ENCODE measurements at places on chromosomes 1 and 21.

- DNase-seq: no peak
Observed at GRCh38 chr1:115160728-115161127, 71.4 kb upstream of the TSPAN2 start.

DNA sequence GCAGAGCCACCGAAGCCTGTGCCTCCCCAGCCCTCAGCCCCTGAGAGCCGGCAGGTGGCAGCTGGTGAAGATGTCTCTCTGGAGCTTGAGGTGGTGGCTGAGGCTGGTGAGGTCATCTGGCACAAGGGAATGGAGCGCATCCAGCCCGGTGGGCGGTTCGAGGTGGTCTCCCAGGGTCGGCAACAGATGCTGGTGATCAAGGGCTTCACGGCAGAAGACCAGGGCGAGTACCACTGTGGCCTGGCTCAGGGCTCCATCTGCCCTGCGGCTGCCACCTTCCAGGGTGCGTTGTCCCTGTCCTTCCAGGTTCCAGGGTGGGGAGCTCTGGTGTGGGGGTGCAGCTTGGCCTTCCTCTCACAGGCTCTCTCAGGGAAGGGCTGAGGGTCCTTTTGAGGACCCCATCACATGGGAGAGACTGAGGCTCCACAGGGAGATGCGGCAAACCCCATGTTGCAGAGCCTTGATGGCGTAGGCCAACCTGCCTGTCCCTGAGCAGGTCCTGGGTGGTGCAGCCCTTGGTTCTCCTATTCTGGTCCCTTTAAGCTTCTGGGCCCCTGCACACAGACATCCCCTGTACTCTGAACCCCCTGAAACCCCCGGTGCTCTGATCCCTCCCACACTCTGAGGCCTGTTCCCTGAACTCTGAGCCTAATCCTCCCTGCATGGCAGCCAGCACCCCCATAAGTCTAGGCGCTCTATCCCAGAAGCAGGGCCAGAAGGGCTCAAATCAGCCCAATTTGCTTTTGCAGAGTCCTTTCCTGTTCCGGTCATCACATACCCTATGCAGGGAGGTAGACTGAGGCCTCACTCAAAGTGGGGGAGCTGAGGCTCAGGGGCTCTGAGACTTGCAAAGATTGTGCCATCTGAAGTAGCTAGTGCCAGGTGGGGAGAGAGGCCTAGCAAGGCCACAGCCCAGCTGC lies 88.5 kb downstream of the TRIM11 start:
- no peak for DNase-seq

DNA sequence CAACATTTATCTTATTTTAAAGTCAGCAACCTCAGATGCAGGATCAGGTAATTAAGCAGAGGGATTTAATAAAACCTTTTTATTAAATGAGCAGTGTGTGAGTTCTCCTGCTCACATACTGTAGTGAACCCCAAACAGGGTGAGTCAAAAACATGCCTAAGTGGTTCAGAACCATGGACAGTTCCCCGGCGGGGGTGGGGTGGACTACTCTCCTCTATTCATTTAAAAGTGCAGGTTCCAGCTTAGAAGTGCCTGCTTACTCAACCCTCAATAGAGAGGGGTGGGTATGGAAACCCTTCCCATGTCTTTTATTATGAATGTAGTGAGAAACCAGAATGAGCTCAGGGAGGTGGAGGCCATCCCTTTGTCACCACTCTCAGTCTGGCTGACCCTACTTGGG lies 397.9 kb downstream of the HHAT start:
- no peak for DNase-seq

DNA sequence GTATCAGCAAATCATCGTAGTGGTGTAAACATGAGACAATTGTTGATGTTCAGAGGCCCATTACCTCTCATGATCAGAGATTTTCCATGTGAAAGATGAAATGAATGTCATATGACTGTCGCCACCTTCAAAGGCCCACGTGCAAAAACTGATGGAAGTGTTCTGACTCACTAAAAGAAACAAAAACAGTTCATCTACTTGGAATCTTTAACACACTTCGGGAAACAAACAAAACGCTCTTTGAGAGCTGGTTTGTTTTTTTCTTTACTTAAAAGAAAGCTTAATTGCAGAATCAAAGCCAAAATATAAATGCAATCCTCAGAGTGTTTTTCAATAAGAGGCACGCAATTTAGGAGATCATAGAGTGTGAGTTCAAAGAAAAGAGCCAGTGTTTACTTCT lies 100.8 kb downstream of the PLPPR4 start:
- DNase-seq: no peak

- no peak for DNase-seq
Observed at GRCh38 chr1:85578321-85579295, 2.0 kb upstream of the CCN1 start.

DNA sequence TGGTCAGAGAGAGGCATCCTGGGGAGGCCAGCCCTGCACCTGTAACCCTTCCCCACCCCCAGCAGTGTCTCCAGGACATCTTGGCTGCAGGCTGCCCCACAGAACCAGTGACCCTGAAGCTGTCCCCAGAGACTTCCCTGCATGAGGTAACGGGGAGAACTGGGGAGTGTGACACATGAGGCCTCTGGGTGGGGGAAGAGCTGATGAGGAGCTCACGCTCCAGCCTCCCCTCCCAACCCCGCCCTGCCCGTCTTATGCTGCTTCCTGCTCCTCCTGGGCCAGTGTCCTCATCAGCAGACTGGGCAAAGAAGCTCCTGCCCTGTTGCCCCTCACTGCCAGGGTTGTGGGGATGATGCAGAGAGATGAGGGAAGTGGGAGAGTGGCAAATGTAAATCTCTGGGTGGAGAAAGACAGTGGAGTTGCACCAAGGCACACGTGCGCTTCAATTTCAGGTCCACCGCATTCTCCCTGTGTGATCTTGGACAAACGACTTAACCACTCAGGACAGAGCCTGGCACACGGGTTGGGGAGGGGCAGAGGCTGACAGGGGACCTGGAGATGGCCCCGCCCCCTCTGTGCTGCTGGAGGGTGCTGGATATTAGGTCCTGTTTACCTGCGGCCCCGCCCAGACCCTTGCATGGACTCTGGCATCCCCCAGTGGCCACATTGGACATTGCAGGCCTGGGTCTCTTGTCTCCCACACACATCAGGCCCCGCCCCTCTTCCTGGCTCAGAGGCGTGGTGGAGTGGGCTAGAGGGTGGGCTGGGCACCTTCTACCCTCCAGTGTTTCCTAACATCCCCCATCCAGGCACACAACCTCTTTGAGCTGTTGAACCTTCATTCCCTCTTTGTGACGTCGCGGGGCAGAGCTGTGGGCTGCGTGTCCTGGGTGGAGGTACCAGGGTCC lies 12.3 kb downstream of the CLCNKB start:
- peak; percentile 28 for DNase-seq

DNA sequence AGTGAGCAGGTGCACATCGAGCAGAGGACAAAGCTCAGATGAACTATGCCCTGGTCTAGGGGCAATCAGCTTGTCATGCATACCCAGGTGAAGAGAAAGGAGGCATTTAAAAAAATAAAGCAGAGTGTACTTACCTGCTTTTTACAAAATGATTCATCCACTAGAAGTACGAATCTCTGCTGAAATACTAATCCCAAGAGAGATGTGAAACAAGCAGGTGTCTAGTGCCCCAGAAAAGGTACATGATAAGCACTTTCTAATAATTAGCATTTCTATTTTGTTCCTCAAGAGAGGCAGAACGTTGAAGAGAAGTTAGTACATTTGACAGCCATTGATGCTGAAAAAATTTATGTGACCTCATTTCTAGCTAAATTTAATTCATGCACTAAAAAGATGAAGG lies 31.1 kb downstream of the CHODL start:
- DNase-seq: no peak

DNA sequence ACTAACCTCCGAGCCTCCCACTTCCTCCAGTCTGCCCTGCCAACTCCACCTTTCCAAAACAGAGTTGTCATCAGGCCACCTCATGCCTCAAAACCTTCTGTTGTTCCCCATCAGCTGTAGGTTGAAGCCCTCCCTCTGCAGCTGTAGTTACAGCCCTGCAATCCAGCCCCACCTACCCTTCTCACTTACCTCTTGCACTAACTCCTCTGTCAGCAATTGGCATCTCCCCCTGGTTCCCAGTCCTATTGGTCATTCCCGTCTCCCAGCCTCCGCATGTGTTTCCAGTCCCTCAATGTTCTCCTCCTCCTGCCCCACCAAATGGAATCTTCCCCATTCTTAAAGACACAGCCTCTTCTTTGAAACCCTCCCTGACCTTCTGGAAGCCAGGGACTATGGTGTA lies 100.1 kb upstream of the GCLM start:
- no peak for DNase-seq

- no peak for DNase-seq
Observed at GRCh38 chr1:206916000-206916709, 5.6 kb downstream of the FCMR start.

- no peak for DNase-seq
Observed at GRCh38 chr1:205519541-205520131, 15.2 kb downstream of the CDK18 start.

- DNase-seq: no peak
Observed at GRCh38 chr1:154810571-154810970, 59.5 kb downstream of the KCNN3 start.
